ENCODE measurements at places on chromosomes 7 and 10. TPM values are rescaled to one million over a fixed set of nuclear protein-coding genes. Genes with fewer than 3 reads are reported as not detected.

- no peak for DNase-seq
These were observed 140.7 kb downstream of the SLC25A13 start for GRCh38 chr7:96181174-96181573.

- no peak for DNase-seq
These were observed 26.7 kb downstream of the TRIM8 start for GRCh38 chr10:102670871-102671434.

DNA sequence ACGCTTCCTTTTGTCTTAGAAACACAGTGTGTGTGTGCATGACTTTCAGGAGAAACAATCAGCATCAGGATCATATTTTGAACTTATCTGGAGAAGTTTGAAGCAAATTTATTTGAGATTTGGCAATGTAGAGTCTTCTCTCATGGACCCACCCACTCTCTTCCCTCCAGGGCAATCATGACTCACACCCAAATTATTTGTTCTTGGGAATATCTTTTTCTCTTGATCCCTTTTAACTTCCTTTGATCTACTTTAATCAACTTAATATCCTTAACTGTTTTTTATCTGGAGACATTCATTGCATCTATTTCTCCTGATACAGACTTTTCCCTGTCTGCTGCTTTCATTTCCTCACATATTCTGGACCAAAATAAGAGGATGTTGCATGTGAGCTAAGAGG, 1174.3 kb downstream of the GATA3 start:
- DNase-seq: no peak

GRCh38 chr7:98123365-98123696, 16.7 kb downstream of the LMTK2 start:
- DNase-seq: no peak

DNA sequence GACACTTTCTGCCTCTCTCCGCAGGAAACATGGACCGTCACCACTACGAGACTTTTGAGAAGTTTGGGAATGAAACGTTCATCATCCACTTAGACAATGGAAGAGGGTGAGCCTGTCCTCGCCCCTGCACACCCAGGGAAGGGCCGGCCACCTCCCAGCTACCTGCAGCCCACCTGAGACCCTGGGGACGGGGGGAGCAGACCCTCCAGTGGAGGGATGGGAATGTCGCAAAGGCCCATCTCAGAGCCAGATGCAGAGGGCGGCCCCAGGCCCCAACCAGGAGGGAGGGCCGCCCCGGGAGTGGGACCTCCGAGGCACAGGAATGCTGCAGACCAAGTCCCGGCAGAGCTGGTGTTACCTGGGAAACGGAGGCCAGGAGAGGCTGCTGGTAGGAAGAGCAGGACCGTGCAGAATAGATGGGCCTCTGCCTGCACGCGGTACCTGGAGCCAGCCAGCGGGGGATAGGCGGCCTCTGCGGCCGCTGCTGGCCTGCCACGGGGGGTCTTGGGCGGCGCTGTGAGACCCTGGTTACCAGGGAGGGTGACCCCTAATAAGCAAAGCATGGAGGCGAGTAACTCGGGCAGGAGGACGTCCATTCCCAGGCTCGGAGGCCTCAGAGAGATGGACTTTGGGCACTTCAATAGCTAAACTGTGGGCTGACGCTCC, 32.9 kb upstream of the FOXL3 start:
- no peak for DNase-seq

GRCh38 chr7:85239109-85239508, 52.3 kb upstream of the SEMA3D start:
- no peak for DNase-seq

DNA sequence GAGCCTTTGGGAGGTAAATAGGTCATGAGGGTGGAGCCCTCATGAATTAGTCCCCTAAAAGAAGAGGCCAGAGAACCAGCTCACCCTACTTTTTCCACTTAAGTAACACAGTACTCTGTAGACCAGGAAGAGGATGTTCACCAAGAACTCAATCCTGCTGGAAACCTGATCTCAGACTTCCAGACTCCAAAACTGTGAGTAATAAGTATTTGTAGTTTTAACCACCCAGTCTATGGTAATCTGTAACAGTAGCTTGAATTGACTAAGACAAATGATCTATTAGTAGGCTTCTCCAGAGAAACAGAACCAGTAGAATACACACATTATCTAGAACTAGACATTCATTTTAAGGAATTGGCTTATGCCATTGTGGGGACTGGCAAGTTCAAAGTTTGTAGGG, 51.5 kb downstream of the ANKMY2 start:
- DNase-seq: no peak

GRCh38 chr10:31030800-31031199, 865 bp downstream of the ZNF438 start:
- DNase-seq: no peak

DNA sequence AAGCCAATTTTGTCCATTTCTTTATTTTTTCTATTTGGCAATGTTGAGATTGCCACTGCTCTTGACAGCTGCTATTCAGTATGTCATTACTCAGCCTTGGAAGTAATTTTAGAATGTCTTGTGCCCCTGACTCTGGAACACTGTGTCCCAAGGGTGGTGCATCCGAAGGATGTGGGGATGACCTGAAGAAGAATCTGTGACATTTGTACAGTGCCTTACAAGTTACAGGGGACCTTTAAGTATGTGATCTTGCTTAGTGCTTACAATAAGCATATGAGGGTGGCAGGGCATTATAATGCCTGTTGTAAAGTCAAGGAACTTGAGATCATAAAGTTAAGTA, 239.5 kb downstream of the REEP3 start:
- DNase-seq: no peak

- peak; percentile 84 for DNase-seq
These were observed at the start of gene MINDY4 for GRCh38 chr7:30771174-30771879. Gene MINDY4 (plus strand): TSS chr7:30771417. CDS start chr7:30771494, 77 bp downstream.

Gene PDZD7
- 0.93 TPM for total RNA-seq

Gene TMEM213
- 0.39 TPM for total RNA-seq

Gene TIMM23B
- 13.4 TPM for total RNA-seq

Gene GBX1
- total RNA-seq: not detected

Data from activated CD4-positive, alpha-beta memory T cell treated with anti-CD3 and anti-CD28 coated beads for 36 hours (primary cell).